ENCODE measurements at places on chromosomes 6 and 20.
A peak's percentile ranks its signal among the peaks of the same experiment; 100 is the strongest.

GRCh38 chr20:48377940-48378339 lies 449.9 kb downstream of the PREX1 start:
- DNase-seq: no peak

GRCh38 chr6:163455552-163455951 lies 41.0 kb downstream of the QKI start:
- no peak for DNase-seq

- no peak for DNase-seq
Measured at GRCh38 chr20:57399587-57400155, 8.5 kb downstream of the RBM38 start.

- DNase-seq: no peak
Measured at GRCh38 chr20:54263116-54263690, 55.3 kb downstream of the PFDN4 start.

- no peak for DNase-seq
Measured at GRCh38 chr20:54172532-54172855, 1.3 kb downstream of the CYP24A1 start.

DNA sequence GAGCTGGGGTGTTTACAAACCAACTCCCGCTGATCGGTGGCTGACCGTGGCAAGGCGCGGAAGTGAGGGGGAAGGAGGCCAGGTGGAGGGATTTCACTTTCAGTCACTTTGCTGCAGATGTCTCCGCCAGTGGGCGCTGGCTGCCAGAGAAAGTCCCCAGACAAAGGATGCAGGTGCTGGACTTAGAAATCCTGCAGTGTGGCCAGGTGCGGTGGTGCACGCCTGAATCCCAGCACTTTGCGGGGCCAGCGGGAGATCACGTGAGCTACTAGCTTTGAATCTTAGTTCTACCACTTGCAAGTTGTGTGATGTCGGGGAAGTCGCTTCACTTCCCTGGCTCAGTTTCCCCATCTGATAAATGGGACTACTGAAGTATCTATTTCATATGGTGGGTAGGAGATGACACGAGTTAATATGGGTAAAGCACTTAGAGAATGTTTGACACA lies 180.4 kb downstream of the ZNF217 start:
- DNase-seq: peak; percentile 14

- no peak for DNase-seq
Measured at GRCh38 chr20:17315407-17316231, 88.8 kb downstream of the PCSK2 start.

DNA sequence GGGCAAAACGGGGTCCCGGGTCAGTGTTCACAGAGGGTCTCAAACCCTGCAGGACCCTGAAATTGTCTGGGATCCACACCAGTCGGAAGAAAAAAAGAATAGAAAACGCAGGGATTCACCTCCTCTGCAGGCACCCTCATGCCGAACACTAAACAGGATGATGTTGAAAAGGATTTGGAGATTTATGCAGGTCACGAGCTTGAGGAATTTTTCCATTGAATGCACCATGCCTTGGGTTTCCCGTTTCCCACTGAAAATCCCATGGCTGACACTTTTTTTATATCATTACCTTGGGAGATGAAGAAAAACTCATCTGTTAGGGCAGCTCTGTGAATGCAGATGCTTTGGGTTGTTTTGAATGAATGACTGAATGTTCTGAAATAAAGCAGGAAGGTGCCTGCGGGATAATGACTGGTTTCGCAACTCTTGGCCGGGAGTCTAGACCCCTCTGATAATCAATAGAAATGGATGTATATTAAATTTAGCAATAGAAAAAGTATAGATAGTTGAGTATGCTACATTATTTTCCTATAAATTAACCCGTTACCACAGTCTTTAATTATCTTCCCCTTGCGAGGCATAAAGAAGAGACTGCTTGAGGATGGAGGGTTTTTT lies 147.5 kb upstream of the AFDN start:
- DNase-seq: no peak

GRCh38 chr6:168848797-168849196 lies 404.8 kb downstream of the THBS2 start:
- no peak for DNase-seq

DNA sequence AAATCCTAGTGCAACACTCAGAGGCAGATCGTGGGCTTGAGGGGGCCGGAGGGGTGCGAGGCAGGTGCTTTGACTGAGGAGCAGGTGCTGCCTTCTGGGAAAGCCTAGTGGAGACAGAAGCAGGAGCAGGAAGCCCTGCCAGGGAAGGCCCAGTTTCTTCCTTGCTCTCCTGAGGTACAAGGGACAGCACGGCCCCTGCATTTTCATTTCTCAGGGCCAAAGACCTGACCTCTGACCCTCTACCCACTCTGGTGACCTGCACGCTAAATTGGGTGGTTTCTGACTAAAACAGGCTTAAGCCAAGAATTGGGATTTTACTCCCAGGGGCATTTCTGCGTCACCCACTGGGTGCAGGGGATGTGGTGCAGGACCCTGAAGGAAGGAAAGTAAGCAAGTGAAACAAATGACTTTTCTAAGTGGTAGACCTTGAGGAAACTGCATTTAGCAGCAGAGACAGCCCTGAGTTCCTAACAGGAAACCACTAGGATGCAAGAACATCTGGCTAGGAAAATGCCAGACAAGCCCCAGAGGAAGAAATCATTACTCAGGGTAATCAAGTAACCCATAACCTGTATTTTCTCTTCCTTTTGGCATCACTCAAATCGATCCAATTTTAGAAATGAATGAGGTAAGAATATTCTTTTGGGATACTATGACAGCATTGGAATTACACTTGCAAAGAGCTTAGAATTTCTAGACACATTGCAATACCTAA lies 141.7 kb downstream of the CD164 start:
- DNase-seq: no peak

DNA sequence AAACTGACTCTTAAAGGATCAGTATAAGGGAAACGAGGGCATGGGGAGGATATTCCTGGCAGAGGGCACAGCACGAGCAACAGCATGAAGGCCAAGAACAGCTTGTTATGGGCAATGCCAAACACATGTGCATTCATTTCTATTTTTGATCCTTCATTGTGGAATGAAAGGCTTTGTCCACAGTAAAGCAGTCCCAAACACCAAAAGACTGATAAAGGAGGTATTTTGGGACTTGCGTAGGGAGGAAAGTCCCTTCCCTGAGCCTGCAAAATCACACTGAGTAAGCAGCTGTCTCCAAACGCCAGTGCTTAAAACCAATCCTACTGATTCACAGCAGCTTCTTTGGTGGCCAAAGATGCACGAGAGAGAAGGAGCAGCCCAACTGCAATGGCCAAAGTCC lies 138.2 kb downstream of the UNC5CL start:
- DNase-seq: no peak

GRCh38 chr20:2879146-2879545 lies 5.9 kb downstream of the PTPRA start:
- DNase-seq: no peak

DNA sequence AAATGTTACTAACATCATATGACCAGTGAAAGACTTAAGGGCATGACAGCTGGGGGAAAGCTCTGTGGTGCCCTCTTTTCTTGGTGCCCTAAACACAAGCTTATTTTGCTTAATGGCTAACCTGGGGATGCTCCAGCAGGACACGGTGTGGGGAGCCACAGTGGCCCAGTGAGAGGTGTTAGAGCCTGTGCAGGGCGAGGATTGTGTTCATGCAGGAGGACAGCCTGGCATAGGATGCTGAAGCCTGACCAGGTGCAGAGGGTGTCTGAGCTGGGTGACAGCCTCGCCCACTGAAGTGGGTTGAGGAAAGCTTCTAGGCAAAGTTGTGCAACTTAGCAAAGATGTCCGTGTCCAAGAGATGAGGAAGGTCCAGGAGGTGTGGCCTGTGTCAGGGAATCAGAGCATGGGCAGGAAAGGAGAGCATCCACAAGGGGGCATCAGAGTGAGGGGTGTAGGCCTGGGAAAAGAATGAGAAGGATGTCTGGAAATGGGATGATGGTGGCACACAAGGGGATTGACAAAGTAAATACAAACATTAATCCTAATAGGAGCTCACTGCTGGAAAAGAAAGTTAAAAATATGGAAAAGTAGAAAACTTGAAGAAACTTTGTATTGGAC lies 33.9 kb downstream of the SLC17A4 start:
- DNase-seq: peak; percentile 81

GRCh38 chr6:162116902-162117525 lies 610.6 kb downstream of the PRKN start:
- DNase-seq: no peak

- no peak for DNase-seq
Measured at GRCh38 chr6:117079951-117080350, 185.4 kb upstream of the VGLL2 start.

DNA sequence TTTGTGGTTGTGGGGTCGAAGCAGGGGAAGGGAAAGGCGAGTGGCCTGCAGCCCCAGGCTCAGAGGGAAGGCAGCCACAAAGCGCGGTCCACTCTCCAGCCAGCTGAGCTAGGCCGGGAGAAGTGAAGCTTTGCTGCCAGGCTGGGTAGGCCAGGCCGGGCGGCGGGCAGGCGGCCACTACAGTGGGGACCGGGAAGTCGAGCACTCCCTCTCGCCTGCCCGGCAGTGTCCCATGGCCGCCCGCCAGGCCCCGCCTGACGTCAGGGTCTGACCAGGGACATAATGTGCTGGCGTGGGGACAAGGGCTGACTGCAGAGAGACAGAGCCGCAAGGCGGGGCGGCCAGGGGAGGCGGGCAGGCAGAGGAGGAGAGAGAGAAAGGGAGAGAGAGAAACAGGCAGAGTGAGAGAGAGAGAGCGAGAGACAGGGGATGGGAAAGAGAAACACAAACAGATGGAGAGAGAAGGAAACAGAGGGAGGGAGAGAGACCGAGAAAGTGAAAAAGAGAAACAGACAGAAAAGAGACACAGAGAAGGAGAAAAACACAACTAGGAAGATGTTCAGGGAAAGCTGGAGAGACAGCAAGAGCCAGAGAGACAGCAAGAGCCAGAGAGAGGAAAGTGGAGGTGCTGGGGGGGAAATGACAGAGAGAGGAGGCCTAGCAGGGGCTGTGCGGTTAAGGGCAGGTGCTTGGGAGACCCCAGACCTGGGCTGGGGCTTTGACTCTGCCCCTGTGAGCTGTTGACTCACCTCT lies 94.5 kb upstream of the PTPN1 start:
- no peak for DNase-seq

GRCh38 chr20:58224097-58224496 lies 4.4 kb downstream of the ANKRD60 start:
- DNase-seq: no peak

- DNase-seq: no peak
Measured at GRCh38 chr6:150256618-150257272, 112.1 kb upstream of the IYD start.

GRCh38 chr20:42855896-42856295 lies 333.8 kb downstream of the PTPRT start:
- no peak for DNase-seq

- no peak for DNase-seq
Measured at GRCh38 chr20:63594043-63594561, 20.1 kb upstream of the HELZ2 start.

- no peak for DNase-seq
Measured at GRCh38 chr6:90304308-90304707, 7.7 kb upstream of the BACH2 start.

DNA sequence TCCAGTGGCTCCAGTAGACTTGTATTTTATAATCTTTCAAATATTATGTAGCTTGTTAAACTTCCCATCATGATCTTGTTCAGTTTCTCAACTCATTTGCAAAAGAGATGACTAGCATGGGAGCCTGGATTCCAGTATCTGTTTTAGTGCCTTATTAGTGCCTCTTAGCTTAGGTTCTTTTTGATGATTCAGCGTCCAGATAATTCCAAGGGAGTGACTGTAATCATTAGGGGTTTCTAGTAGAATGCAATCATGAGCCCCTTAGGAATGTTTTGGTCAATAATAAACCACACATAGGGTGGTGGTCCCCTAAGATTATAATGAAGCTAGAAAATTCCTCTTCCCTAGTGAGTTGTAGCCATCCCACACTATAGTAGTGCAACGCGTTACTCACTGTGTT lies 7.0 kb downstream of the CD2AP start:
- DNase-seq: no peak

DNA sequence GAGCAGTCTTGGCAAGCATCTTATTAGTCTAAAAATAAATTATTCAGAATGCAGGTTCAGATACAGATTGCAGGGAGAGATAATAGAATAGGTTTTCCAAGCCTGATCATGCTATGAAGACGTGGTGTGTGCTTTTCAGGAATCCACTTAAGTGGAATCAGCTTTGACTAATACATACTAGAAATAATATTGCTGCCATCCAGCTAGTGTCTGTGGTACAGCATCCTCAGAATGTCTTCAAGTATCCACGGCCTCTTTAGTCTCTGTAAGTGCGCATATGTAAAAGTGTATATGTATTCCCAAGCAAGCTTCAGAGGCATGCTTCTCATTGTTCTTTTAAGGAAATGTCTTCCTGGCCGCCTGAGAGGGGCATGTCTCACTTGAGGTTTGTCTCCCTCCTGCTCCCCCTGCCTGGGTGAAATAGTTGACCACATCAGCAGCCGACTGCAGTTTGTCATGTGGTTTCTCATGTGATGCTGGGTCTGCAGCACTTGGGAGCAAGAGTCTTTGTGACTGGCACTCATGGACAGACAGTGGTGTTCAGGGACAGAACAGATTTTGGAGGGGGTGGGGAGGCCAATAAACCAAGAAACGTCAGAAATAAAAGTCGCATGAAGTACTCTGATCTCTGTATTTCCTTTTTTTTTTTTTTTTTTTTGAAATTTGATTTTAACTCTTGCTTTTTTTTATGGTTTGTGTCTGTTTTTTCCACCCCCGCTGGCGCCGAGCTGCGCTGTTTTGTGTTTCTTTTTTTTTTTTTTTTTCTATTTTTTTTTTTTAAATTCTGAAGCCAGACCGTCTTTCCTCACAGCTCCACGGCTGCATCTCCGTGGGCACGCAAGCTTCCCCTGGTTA lies 150.8 kb downstream of the PRL start:
- peak; percentile 66 for DNase-seq
